Activated T-cell treated with anti-CD3 and anti-CD28 coated beads, Interleukin-2, amount 50 U/mL, for 24 hours (primary cell): ENCODE measurements at places on chromosomes 4 and X.

GRCh38 chrX:107566604-107567262, 61.6 kb upstream of the PRPS1 start:
- DNase-seq, result no peak

DNA sequence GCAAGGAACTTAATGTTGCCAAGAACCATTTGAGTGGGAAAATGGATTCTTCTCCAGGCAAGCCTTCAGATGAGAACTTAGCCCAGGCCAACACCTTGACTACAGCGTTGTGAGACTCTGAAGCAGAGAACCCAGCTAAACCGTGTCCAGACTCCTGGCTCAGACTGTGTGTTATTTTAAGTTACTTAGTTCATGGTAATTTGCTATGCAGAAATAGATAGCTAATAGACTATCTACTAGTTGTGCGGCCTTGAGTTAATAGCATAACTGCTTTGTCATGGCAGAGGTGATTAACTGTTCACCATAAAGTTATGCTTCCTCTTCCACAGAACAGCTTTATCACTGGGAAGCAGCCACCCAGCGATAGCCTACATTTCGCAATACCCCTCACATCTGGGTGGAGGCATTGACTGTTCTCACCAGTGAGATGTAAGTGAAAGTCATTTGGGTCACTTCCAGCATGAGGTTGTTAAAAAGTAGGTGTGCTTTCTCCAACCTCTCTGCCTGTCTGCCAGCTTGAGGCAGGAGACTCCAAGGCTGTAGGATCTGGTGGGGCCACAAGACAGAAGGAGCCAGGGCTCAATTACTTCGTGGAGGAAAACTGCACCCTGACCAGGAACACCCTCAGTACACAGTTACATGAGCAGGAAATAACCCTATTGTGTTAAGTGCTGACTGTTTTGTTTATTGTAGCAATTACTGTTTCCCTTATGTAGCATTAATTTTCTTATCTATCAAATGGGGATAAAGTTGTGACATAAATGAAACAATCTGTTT, 94.2 kb downstream of the GPAT3 start:
- DNase-seq, result no peak

DNA sequence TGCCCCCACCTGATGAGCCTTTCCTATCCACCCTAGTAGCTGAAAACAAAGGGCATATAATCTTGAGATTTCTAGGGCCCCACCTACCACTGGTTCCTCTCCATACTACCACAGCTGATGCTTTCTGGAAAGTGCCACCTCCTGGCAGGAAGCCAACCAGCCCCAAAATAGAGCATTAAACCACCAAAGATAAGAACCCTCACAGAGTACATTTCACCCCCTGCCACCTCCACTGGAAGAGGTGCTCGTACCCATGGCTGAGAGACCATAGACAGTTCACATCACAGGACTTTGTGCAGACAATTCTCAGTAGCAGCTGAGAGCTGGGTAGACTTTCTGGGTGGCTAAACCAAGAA, 94.1 kb downstream of the IRS4 start:
- DNase-seq, result no peak

GRCh38 chr4:14336656-14337055, 665.6 kb upstream of the CPEB2 start:
- no peak for DNase-seq

DNA sequence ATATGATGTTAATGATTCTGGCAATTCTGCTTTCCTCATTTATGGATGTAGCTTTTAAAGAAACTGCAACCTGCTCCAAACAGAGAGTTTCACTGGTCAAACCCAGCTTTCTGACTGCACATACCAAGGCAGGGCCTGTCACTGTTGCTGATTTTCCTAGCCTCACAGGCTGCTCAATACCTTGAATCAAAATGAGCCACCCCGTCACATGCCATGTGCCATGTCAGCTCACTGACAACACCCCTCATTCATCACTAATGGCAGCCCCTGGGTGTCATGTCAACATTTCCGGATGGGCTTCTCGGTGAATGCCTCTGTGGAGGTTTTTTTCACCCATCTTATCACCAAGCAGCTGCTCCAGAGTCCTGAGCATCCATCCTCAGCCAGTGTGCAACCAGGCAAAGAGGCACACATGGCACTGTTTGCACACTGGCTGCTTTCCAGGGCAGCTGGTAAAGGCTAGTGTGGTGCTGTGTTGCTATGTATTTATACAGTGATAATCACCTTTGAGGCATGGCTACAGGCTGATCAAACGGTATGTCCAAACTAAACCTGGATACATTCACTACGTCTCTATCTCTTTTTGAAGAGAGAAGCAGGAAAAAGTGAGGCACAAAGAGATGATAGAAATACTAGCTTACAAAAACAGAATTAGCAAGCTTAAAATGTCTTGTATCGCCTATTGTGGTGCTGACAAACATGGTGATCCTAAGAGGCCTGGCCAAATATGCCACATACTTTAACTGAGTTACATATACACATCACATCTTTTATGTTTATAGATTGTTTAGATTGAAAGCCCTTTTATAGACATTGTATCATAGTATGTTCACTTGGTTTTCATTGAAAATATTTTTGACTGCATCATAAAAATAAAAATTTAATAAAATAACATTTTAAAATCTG, 94.6 kb upstream of the INPP4B start:
- DNase-seq, result no peak

DNA sequence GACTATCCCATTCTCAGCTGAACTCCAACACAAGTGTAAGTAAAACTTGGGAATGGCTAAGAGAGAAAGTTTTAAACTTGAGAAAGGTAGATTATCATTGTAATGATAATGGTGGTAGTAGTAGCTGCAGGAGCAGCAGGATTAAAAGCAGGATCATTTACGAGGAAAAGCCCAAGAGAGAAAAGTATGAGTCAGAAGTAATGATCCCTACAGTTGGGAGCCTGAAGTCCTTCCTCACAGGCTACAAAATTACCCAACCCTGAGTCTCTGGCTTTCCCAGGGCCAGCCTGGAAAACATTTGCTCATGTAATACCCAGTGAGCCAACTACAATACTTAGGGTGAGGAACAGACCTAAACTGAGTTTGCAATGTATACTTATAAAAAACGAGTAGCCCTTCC, 4.4 kb upstream of the PRDM8 start:
- DNase-seq, result no peak

DNA sequence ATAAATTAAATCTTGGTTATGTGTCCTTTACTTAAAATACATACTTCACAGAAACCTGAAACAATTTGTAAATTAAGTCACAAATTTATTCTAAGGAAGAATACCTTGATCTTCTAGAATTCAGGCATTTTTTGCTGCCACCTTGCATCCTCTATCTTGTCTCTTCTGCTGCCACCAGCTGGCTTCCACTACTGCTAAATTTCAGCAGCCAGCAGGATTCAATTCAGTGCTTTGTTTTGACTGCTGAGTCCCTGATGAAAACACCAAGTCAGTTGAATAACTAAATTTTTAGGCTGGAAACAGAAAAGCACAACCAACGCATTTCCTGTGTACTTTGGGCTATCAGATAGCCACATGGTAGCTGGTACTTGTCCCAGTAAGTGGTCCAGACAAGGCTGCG, 2.4 kb upstream of the MBTPS2 start:
- DNase-seq, result no peak

- DNase-seq, result no peak
Observed at GRCh38 chrX:80817002-80817401, 7.3 kb upstream of the BRWD3 start.

DNA sequence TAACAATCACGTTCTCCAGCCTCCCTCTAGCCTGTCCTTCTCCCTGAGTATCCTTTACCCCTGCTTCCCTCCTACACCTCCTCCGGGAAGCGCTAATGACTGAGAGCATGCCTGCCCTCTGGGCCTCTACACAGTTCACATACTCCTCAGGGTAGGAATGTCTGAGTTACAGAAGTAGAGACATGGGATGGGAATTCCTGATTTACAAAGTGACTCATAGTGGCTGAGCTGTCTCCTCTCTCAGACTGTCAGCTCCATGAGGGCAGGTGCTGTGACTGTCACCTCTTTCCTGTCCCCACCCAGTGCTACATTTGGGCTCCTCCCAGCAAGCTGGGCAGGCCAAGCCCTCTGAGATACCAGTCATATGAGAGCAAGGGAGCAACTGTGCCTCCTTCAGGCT, 2.6 kb downstream of the LAS1L start:
- no peak for DNase-seq

DNA sequence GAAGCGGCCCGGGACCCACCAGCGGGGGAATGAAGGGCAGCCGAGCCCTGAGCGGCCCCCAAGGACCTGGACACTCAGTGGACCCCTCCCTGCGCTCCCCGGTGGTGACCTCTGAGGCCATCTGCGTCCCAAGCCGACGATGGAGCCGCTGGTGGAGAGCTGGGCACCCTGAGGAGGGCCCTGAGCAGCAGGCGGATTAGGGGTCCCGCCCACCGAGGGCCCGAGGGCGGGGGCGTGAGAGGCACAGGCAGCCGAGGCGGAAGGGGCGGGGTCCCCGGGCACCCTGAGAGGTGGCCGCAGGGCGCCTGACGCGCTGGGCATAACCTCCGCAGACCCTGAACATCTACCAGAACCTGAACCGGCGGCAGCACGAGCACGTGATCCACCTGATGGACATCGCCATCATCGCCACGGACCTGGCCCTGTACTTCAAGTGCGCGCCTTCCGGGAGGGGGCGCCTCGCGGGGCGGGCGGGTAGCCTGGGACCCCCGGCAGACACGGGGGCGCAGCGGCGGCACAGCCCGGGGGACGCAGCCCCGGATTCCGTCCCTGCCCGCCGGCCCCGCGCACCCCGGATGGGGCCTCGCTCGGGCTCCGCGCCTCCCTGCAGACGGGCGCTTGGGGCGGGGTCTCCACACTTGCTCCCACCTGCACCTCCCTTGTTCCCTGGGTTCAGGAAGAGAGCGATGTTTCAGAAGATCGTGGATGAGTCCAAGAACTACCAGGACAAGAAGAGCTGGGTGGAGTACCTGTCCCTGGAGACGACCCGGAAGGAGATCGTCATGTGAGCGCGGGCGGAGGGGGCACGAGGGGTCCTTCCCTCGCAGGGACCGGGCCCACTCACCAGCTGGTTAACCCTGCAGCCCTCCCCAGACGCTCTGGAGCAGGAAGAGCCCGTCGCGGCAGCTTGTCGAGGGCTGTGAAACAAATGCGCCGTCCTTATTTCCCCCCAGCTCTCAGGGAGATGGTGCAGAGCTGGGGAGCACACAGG, 10.3 kb downstream of the ATP5ME start:
- peak; percentile 84 for DNase-seq

- no peak for DNase-seq
Observed at GRCh38 chr4:122845066-122845465, 18.4 kb downstream of the FGF2 start.

- DNase-seq, result no peak
Observed at GRCh38 chrX:94908648-94909047, 1234.6 kb downstream of the FAM133A start.

DNA sequence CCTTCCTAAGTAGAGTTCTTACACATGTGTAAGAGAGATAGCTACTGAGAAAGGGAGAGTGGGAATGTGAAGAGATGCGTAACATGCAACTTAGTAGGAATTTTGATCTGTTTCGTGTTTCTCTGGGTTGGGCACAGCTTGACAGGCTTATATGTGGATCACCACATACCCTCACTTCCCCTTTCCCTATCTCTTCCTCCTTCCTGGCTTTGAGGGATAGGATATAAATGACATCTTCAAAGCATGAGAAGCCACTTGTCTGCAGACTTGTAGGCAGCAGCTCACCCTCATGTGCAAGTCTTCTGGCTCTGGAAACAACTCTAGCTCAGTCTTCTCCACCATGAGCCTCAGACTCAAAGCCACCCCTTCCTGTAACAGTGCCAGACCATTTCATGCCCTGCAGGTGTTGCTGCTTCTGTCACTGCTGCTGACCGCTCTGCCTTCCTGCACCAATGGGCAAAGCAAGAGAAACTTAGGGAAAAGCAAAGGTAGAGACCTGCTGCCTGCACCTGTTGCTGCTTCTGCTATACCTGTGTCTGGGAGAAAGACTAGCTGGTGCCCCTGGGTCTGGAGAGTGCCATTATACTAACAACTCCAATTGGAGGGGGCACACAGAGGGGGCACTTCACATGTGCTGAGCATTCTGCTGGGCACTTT, 5.4 kb upstream of the PF4V1 start:
- DNase-seq, result no peak

DNA sequence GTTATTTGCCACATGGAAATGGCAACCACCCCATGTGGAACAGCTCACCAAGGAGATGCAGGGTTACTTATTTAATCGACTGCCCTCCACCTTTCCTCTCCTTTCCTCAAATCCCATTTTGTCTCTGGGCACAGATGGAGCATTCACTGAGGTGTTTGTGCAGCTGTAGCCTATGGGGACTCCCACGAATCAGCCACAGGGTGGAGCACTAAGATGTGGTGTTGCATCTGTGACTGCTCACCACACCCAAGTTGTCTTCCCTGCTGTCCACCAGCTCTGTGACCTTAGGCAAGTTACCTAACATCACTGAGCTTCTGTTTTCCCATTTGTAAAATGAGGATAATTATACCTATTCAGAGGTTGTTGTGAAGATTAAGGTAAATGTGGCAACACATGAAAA, 252.4 kb upstream of the CPEB2 start:
- DNase-seq, result peak; percentile 34

- no peak for DNase-seq
Observed at GRCh38 chrX:103733017-103733416, 22.3 kb downstream of the TMEM31 start.

- no peak for DNase-seq
Observed at GRCh38 chr4:6655924-6656323, 15.4 kb downstream of the MRFAP1 start.

- DNase-seq, result peak; percentile 59
Observed at GRCh38 chr4:184281231-184282139, 63.8 kb upstream of the ENPP6 start.

DNA sequence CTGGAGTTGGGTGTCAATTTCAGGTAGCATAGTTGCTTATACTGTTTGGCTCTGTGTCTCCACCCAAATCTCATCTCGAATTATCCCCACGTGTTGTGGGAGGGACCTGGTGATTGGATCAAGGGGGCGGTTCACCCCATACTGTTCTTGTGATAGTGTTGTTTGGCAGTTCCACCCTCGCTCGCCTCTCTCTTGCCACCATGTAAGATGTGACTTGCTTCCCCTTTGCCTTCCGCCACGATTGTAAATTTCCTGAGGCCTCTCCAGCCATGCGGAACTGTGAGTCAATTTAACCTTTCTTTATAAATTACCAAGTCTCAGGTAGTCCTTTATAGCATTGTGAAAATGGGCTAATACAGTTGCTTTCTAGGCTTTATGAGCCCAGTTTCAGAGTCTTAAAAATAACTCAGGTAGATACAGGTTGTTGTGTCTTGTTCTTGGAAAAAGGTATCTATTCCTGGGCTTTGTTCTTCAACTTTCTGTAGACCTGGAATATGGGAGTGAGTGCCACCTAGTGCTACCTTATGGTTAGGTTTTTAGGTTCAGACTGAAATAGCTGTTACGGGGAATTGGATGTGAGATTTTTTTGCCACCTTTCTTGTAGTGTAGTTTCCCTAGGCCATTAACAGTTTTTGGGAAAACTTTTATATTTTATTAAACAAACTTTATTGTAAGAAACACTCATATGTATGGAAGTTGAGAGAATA, 15.6 kb downstream of the PGK1 start:
- no peak for DNase-seq

GRCh38 chr4:80963051-80963450, 67.5 kb upstream of the BMP3 start:
- no peak for DNase-seq
